ENCODE measurements at places on chromosomes 11 and 22. TPM values are rescaled to one million over a fixed set of nuclear protein-coding genes. Genes with fewer than 3 reads are reported as not detected.

MCHR1 gene
- polyA plus RNA-seq = 0.42 TPM

ASRGL1 gene
- polyA plus RNA-seq = 75.2 TPM

MRGPRF gene
- 28.6 TPM for polyA plus RNA-seq

PATE4 gene
- polyA plus RNA-seq = 0.31 TPM

SLC25A18 gene
- polyA plus RNA-seq = 0.89 TPM

QSER1 gene
- polyA plus RNA-seq = 40.5 TPM

Measured in renal pelvis (tissue), 12 donors.